ENCODE measurements at places on chromosomes 6 and 20. TPM values are rescaled to one million over a fixed set of nuclear protein-coding genes. Genes with fewer than 3 reads are reported as not detected.

DNA sequence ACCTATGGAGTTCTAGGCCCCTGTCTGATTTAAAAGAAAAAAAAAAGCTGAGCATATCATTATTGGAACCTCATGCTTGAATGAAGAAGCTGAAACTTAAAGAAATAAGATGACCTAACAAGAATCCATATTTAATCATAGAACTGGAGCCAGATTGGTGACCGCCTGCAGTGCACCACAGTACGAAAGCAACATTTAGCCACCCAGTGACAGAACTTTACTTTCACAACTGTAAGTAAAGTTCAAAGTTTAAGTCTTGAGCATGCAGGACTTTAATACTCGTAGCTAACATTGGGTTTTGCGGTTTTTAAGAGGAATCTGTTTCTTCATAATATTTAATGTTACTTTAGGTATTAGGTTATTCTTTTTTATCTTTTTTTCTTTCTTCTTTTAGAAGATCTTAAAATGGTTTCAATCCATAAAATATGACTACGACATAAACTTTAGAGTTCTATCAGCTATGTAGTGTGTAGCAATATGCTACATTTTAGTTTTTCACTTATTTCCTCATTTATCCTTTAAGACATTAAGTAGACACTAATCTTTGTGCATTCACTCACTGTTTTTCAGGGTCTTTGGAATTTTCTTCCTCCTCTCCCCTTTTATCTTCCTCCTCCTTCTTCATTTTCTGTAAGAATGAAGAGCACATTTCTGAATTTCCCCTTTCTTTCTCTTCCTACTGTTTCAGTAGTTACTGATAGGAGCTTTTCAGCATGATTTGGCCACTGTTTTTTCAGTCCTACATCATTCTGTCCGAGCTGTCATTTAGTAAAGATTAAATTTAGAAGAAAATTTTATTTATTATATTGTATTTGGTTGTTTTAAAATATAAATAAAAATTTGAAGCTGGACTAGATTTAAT, 514.1 kb downstream of the GRIK2 start:
- no peak for DNase-seq

DNA sequence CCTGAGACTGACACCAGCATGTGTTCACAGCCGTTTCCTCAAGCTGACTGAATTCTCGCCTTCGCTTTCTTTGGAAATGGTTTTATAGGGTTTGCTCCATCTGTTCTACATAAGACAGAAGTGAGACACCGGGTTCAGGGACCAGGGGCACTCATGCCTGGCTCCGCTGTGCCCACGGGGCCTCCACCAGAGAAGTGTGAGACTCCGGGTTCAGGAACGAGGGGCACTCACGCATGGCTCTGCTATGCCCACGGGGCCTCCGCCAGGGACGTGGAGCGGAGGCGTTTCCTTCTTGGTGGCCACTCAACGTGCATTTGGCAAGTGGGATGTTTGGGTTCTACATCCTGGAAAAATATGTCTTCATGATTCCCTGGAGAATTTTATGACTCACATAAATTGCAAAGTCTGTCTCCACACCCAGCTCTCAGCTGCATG, 106.6 kb downstream of the RNASET2 start:
- DNase-seq = no peak

GRCh38 chr6:35602133-35602946, 86.4 kb downstream of the FKBP5 start:
- no peak for DNase-seq

GRCh38 chr6:119781365-119781764, 431.8 kb upstream of the MAN1A1 start:
- no peak for DNase-seq

- DNase-seq = no peak
Measured at GRCh38 chr20:43383026-43383795, 74.5 kb upstream of the SRSF6 start.

DNA sequence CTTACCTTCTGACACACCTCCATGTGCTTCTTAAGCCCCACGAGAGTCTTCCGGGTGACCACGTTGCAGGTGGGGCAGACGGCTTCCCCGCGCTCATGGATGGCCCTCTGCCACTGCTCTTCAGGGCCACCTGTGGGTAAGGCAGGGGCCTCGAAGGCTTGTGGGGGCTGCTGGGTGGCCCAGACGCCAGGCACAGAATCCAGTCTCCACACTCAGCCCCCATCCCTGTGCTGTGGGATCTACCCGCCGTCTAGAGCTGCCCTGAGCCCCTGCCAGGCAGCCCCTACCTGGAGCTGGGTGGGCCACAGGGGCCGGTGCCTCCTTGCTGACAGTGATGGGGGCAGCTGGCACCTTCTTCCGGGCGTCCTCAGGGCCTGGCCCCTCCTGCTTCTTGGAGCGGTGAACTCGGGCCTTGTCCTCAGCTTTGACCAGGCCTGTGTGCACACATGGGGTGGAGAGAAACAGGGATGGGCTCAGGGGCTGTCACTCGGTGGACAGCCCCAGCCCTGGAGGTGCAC, 5.9 kb downstream of the ZNF512B start:
- DNase-seq = no peak

GRCh38 chr6:33710296-33711121, 991 bp downstream of the UQCC2 start:
- DNase-seq = no peak

DNA sequence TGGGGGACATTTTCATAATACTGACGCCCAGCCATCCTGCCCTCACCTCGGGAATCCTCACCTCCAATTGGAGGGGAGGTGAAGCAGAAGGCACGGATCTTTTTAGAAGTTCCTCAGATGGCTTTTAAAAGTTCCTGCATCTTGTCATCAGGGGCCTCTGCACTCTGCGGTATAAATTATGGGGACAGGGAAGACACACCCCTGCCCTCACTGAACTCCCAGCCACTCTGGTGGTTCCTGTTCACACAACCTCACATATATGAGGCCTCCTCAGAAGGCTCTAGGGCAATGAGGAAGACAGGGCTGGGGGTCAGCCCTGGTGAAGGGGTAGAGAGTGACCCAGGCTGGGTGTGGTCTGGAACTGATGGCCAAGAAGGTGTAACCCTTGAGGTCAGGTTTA, 187.0 kb downstream of the SOD2 start:
- no peak for DNase-seq

DNA sequence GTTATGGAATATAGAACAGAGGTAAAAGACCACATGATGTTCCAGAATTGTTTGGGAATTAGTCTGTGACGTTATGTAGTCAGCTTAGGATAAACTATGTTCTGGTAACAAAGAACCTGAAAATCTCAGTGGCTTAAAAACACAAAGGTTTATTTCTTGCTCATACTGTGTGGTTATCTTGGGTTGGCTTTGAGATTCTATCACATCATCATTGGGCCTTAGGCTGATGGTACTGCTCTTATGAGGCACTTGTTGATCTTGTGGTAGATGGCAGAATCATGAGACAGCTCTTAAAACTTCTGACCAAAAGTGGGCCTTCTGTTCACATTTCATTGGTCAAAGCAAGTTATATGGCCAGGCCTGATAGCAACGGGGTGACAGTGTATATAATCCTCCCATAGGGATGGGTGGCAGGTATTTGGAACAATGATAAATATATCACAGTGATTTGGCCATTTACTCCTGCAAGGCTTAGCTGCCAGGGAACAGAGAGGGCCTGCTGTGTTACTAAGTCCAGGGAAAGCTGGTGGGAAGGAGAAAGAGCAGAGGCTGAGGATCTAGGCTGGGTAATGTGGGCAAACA, 13.5 kb downstream of the DHX35 start:
- DNase-seq = no peak

Gene ADGRF5
- 71.1 TPM for total RNA-seq

Gene RIPOR3
- total RNA-seq = 19.7 TPM

Gene MYL9
- 518 TPM for total RNA-seq

Gene YWHAB
- 182 TPM for total RNA-seq

Data from mesenteric fat pad (tissue), 1 donor.